ENCODE measurements at places on chromosomes 1 and 21.

DNA sequence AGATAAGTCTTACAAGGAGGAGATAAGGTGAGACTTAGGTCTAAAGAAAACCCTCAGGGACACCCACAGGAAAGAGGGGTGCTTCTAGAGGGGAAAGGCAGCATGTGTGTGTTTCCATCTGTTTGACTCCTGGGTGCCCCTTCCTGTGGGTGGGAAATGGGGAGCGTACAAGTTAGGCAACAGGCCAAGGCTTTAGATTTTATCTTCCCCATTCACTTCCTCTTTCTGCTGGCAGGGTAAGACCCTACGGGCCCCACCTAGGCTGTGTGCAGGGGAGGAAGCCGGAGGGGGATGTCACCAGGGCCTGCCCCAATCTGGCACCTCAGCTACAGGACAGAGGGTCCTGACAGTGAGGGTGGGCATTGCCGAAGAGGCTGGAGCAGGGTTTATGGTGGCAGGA is 2.5 kb upstream of the OLIG1 start:
- H3K27ac ChIP-seq: no peak overlapping the region
- H3K4me1 ChIP-seq: peaks cover 14% of the 10 kb centered on the region
- no peak for DNase-seq

GRCh38 chr1:40405812-40406211 is 32.3 kb downstream of the SMAP2 start:
- no peaks in the 10 kb centered on the region for H3K36me3 ChIP-seq
- peaks cover 3% of the 10 kb centered on the region for H3K4me1 ChIP-seq
- no peak for DNase-seq
- H3K27me3 ChIP-seq: no peaks in the 10 kb centered on the region

DNA sequence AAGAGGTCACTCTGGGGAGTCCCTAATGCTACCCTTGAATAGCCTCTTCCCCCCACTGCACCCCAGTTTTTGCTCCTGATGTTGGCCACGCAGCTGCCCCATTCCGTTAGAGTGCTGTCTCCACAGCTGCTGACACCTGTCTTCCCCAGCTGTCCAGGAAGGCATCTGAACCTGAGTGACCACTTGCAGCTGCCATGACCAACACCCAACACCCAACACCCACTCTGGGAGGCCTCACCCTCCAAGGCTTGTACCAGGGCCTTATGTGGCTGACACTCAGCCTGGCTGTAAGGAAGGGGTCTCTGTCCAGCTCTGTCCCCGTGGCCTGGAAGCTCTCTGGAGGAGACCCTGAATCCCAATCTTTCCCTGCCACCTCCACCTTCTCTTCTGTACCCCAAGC is 26.7 kb upstream of the LDLRAP1 start:
- H3K4me1 ChIP-seq: no peaks in the 10 kb centered on the region
- no peak overlapping the region for H3K27ac ChIP-seq
- H3K27me3 ChIP-seq: no peaks in the 10 kb centered on the region
- no peaks in the 10 kb centered on the region for H3K36me3 ChIP-seq
- no peak overlapping the region for H3K4me3 ChIP-seq

- peaks cover 3% of the 10 kb centered on the region for H3K4me1 ChIP-seq
- H3K4me3 ChIP-seq: no peak overlapping the region
- DNase-seq: no peak
- H3K27ac ChIP-seq: peak overlapping the region; percentile 36
- peaks cover 27% of the 10 kb centered on the region for H3K36me3 ChIP-seq
Observed at GRCh38 chr1:19340387-19340937, 28.3 kb downstream of the SLC66A1 start.

DNA sequence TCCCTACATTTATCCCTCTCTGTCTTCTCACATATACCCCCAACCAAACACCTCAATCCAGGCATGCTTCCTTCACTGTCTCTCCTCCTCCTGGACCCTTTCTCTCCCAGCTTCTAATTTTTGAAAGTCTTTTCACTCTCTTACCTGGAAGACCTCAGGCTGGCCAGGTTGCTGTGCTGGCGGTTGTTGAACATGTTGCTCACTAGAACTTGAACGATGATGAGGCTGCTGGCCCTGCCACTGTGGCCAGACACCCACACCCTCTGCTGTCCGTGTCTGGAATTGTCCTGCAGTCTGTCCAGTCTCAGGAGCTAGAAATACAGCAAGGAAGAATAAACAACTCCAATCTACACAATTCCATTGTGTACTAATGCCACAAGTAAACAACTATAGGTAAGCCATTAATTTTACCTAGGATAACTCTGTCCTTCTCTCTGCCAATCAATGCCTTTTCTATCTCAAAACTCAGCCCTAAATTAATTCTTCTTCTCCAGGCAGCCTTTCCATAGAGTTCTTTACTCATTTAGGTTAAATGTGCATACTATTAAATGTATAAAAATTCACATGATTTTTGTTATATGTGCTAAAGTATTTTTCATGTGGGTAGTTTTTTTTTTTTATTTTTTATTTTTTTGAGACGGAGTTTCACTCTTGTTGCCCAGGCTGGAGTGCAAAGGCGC is 5.1 kb upstream of the CTSK start:
- H3K4me1 ChIP-seq: peaks cover 13% of the 10 kb centered on the region
- no peaks in the 10 kb centered on the region for H3K27me3 ChIP-seq
- DNase-seq: no peak
- peaks cover 20% of the 10 kb centered on the region for H3K36me3 ChIP-seq
- H3K4me3 ChIP-seq: no peak overlapping the region
- no peak overlapping the region for H3K27ac ChIP-seq

- no peak for DNase-seq
- H3K36me3 ChIP-seq: no peaks in the 10 kb centered on the region
- no peaks in the 10 kb centered on the region for H3K27me3 ChIP-seq
- no peaks in the 10 kb centered on the region for H3K4me1 ChIP-seq
- H3K27ac ChIP-seq: no peak overlapping the region
Observed at GRCh38 chr21:8998946-8999681, 1522.3 kb upstream of the TPTE start.

- no peak overlapping the region for H3K27ac ChIP-seq
- no peak overlapping the region for H3K4me3 ChIP-seq
- no peaks in the 10 kb centered on the region for H3K27me3 ChIP-seq
- H3K36me3 ChIP-seq: peaks cover 9% of the 10 kb centered on the region
- no peak for DNase-seq
Observed at GRCh38 chr1:81948495-81948894, 147.8 kb downstream of the ADGRL2 start.

DNA sequence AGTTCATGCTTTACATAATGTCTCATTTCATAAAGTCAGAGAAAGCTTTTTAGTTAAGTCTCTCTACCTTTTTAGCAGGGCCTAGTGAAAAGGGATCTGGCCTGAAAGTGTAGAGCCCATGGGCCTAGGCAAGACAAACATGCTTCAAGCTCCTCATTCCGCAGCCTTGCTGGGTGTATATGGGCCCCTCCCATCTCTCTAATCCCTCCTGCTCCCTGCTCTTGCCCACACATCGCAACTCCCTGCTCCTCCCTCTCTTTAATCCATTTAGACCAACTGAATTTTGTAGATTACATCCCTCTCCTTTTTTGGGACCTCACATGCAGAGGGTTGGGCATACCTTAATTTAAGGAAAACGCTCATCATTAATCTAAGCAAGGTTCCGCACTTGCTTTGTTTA is 42.3 kb upstream of the CCDC190 start:
- no peaks in the 10 kb centered on the region for H3K27me3 ChIP-seq
- DNase-seq: no peak
- no peak overlapping the region for H3K4me3 ChIP-seq
- H3K36me3 ChIP-seq: no peaks in the 10 kb centered on the region
- H3K4me1 ChIP-seq: peaks cover 54% of the 10 kb centered on the region
- H3K27ac ChIP-seq: no peak overlapping the region

GRCh38 chr1:160149233-160149632 is 2.2 kb upstream of the ATP1A4 start:
- H3K4me1 ChIP-seq: peaks cover 16% of the 10 kb centered on the region
- H3K4me3 ChIP-seq: no peak overlapping the region
- H3K36me3 ChIP-seq: no peaks in the 10 kb centered on the region
- no peak for DNase-seq
- H3K27me3 ChIP-seq: no peaks in the 10 kb centered on the region

- H3K4me1 ChIP-seq: no peaks in the 10 kb centered on the region
- no peak overlapping the region for H3K4me3 ChIP-seq
- no peaks in the 10 kb centered on the region for H3K36me3 ChIP-seq
- no peak overlapping the region for H3K27ac ChIP-seq
- H3K27me3 ChIP-seq: no peaks in the 10 kb centered on the region
- DNase-seq: no peak
Observed at GRCh38 chr1:15985611-15986297, 9.9 kb upstream of the ZBTB17 start.

DNA sequence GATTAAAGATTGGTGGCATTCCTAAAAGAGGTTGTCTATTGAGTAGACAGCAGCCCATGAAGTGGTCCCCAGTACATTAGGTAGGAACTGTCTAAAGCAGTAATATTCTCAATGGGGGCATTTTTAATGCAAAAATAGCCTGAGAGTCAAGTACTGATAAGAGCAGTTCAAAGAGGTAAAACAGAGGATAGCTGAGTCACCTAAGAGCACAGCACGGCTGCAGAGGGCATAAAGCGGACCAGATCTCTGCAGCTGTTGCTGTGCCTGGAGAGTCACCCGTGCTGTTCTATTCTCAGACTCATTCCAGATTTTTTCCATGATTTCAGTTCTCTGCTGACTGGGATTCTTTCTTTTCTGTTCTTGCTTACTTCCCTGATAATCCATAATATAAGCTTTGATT is 313.2 kb downstream of the OLFM3 start:
- no peak overlapping the region for H3K4me3 ChIP-seq
- H3K27ac ChIP-seq: no peak overlapping the region
- no peaks in the 10 kb centered on the region for H3K4me1 ChIP-seq
- no peak for DNase-seq
- H3K27me3 ChIP-seq: peaks cover 6% of the 10 kb centered on the region
- no peaks in the 10 kb centered on the region for H3K36me3 ChIP-seq

- no peaks in the 10 kb centered on the region for H3K4me1 ChIP-seq
- no peaks in the 10 kb centered on the region for H3K36me3 ChIP-seq
- no peak overlapping the region for H3K27ac ChIP-seq
- no peak for DNase-seq
Observed at GRCh38 chr1:188958461-188959115, 1519.1 kb downstream of the BRINP3 start.

DNA sequence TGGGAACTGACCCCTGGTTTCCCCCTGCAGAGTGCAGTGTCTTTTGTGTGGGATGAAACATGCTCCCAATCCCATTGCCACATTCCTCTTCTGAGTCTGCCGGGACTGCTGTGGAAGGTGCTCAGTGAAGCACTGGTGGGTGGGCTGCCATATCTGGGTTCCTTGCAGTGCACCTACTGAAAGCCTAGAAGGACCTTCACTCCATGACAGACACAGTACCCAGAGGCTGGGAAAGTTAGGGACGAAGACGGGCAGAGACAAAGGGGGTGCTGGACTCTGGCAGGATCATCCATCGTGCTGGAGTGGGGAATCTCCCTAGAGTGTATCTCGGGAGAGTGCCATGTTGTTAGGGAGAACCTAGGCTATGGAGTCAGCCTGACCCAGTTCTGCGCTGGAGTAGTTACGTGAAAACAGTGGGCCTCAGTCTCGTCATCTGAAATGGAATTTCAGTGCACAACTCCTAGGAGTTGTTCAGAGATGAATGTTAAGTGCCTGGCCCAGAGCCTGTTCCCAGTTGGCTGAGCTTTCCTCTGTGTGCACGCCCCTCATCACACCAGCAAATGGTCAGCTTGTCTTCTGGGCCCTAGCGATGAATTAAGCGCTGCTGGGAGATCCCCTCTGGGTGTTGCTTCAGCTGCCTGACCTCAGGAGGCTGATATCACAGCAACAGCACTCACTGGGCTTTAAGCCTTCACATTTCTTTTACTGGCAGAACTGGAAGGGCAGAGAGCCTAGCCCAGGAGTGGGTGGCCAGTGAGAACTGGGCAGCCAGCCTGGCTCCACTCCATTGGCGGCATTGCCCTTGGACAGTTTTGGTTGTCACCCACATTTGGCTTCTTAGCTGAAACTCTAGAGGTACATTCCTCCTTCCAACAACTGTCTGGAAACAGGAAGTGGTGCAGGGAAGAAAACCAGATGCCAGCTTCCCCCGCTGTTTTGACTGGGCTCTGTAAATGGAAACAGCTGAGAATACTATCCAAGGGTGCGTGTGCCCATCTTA is 479.8 kb upstream of the VAMP3 start:
- no peak overlapping the region for H3K4me3 ChIP-seq
- H3K4me1 ChIP-seq: peaks cover 24% of the 10 kb centered on the region
- DNase-seq: no peak
- H3K27ac ChIP-seq: peak overlapping the region; percentile 54
- H3K36me3 ChIP-seq: peaks cover 4% of the 10 kb centered on the region
- H3K27me3 ChIP-seq: no peaks in the 10 kb centered on the region

DNA sequence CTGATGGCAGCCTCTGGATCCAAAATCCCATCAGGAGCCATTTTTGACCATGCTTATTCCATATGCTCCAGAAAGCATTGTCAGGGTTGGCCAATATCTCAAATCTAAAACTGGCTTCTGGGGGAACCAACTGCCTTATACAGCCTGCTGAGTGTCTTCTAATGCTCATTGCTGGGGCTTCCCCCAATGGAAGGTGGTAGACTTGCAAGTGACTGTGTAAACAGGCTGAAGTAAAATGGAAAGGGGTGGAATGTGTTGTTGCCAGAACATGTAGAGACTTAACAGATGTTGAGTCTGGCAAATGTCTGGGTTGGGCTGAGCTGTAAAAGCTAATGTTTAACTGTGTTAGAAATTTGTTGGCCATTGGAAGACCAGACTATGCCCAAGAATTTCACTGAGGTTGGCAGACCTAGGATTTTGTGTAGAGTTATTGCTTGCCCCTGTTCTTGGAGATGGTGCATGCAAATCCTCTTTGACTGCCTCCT is 22.7 kb upstream of the LRIF1 start:
- no peaks in the 10 kb centered on the region for H3K4me1 ChIP-seq
- no peaks in the 10 kb centered on the region for H3K36me3 ChIP-seq
- DNase-seq: no peak
- no peak overlapping the region for H3K4me3 ChIP-seq
- H3K27ac ChIP-seq: no peak overlapping the region
- peaks cover 12% of the 10 kb centered on the region for H3K27me3 ChIP-seq

GRCh38 chr21:34845521-34846451 is 177.0 kb downstream of the CLIC6 start:
- peaks cover 19% of the 10 kb centered on the region for H3K36me3 ChIP-seq
- peak overlapping the region; percentile 60 for H3K4me3 ChIP-seq
- no peaks in the 10 kb centered on the region for H3K27me3 ChIP-seq
- H3K27ac ChIP-seq: peak overlapping the region; percentile 91

DNA sequence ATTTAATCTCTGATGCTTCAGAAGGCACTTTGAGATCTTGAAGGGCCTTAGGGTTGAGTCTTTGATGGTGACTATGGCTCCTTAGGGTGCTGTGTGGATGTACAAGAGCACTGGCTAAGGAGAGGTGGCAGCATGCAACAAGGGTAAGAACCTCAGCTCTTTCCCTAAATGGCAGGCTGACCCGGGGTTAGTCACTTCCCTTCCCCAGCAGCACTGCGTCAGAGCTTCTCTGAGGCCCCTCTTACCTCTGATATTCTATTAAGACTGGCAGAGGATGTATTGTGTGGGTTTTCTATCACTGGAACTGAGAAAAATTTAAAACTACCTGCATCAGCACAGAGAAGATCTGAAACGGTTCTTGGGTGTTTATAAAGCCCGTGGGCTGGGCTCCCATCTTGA is 11.8 kb downstream of the C1orf116 start:
- H3K36me3 ChIP-seq: no peaks in the 10 kb centered on the region
- H3K27ac ChIP-seq: no peak overlapping the region
- H3K4me1 ChIP-seq: peaks cover 37% of the 10 kb centered on the region

GRCh38 chr1:224151117-224151516 is 31.9 kb upstream of the DEGS1 start:
- H3K4me1 ChIP-seq: no peaks in the 10 kb centered on the region
- no peak overlapping the region for H3K27ac ChIP-seq
- DNase-seq: no peak
- no peak overlapping the region for H3K4me3 ChIP-seq
- H3K27me3 ChIP-seq: no peaks in the 10 kb centered on the region
